Mammary epithelial cell (primary cell): ENCODE measurements at places on chromosomes 4 and X.

DNA sequence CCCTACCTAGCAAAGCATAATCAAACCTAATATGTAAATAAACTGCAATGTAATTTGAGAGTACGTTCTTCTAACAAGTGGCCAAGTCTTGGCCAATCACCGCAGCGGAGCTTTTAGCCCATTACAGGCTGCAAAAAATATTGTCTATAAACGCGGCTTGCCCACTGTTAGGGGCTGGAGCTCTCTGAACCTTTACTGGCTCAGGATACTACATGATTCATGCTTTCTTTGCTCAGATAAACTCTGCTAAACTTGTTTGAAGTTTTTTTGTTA is 990 bp upstream of the HADH start:
- DNase-seq = no peak

DNA sequence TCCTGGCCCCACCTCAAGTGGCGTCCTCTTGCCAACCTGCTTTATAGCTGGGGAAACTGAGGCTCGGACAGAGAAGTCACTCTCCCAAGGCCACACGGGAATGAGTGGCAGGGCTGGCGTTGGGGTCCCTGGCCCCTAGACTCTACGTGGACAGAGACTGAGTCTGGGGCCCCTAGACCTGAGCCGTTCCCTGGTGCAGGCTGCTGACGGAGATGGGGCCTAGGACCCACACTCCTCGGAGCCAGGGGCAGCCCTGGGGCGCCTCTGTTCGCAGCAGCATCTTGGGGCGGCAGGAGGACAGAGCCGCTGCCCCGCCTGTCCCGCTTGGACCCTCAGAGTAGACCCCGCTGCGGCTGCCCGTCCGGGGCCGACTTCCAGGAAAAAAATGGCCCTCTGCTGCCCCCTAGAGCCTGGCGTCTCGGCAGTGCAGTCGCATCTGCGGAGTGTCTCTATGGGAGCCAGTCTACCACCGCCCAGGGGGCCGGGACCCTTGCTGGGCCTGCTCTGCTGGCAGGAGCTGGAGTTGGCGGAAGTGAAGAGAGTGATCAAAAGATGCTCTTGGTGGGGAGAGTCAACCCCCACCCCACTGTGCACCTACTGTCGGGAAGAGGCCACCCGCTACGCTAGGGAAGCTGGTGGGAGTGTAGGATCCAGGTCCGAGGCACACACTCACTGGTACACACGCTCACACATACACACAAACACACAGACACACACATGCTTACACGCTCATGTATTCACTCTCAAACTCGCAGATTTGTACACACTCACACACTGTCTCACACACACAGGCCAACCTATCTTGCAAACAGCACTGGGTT is 220.1 kb downstream of the AFAP1 start:
- DNase-seq = peak; percentile 12

GRCh38 chr4:165668694-165669093 is 204.3 kb upstream of the TLL1 start:
- DNase-seq = peak; percentile 14

DNA sequence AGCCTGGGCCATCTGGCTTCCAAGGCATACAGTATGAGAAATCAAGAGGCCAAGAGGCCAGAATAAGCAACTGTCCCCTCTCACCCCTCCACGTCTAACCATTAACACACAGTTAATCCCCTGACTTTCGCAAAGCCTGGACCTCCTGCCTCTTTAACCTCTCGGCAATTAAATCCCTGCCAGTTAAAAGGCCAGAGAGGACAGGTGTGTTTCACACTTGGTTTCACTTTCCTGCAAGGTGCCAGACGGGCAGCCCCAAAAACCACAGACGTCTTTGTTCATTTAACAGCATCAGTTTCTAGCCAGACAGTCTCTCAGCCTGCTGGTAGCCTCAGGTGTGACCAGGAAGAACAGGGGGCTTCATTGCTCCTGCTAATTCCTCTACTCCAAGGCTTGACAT is 91.1 kb upstream of the KIT start:
- no peak for DNase-seq

DNA sequence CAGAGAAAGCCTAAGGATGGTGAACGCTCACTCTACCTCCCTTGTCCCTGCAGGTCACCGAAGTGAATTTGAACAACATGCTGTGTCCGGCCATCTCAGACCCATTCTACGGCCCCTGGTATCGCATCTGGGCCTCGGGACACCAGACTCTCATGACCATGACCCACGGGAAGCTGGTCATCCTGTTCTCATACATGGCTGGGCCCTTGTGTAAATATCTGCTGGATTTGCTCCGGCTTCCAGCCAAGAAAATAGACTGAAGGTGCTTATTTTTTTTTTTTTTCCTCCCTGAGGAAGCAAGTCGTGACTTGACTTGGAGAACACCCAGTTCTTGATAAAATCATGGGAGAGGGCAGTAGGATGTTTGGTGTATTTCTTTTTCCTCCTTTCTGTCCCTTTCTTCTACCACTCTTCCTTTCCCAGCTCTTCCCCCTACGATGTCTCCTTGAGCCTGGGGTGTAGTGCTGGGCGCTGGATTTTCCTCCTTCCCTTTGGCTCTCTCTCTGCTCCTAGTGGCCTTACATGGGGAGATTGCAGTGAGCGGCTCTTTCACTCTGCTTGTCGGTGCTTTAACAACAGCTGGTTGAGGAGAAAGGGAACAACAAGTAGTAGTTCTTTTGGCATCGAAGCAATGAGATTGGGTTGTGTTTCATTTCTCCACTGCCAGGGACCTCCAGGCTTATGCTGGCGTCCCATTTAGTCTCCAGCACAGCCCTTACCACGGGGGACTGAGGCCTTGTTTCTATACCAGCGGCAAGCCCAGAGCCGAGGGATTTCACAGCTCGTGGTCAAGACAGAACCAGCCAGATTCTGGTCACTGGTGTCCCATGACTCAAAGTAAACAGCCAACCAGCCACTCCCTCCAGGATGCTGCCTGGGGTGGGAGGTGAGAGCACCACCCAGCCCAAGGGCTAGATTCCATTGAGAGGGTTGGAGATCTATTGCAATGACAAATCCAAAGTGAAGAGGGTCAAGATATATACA is 144.4 kb downstream of the AMMECR1 start:
- DNase-seq = peak; percentile 68

DNA sequence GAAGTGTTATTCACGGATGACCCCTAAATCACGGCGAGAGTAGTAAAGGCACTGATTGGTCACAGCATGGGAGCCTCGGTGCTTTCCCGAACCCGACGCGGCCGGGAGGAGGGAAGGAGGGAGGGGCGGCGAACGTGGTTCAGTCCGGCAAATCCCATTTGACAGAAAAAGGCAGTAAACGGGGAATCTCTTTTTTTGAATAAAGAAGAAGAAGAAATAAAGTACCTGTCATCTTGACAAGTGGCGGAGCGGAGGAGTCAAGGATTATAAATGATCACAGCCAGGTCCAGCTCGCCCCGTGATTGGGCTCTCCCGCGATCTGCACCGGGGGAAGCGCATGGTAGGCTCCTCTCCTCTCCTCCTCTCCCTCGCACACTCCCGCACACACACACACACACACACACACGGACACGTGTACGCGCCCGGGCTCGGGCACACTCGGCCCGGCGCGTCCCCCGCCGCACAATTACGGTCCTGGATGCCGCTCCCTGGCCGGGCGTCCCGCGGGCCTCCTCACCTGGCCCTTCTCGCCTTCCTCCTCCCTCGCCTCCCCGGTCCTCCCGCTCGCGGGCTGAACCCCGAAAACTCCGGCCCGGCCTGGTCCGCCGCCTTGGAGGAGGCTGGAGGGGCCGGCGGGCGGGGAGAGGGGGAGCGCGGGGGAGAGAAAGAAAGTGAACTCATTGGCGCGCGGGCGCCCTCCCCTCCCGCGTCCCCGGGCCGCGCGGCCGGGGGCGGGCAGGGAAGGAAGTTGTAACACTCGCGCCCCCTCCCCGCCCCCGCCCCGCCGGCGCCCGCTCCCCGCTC is 99.2 kb upstream of the TENM3 start:
- DNase-seq = peak; percentile 88

DNA sequence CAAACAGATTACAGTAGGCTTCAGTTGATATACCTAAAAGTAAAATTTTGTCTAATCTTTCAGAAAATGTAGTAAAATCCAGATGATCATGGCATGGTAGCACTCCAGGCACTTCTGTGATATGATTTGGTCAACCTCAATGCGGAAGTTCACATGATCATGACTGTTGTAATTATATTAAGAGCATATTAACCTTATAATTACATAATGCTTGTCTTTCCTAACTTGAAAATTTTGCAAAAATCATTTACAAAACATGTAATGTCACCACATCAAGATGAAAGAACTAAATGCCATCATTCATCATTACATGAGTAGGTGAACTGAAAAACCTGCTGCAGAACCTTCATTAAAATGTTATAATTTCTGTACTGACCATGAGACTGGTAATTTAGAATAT is 88.1 kb downstream of the MBNL3 start:
- no peak for DNase-seq

DNA sequence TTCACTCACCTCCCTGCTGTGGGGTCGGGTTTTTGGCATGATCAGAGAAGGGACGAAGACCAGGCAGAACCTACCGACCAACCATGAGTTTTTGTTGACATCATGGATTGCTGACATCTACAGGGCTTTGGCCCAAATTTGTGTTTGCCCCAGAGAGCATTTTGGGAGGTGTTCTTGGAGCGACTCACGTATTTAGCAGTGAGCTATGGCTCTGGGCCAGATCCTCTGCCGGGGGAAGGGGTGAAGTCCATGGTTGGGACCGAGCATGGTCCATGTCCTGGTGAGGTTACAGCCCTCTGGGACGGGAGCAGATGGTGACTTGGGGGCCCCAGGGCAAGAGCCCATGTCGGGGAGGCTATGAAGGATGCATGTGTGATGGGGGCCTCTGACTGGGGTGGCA is 17.4 kb downstream of the SORCS2 start:
- no peak for DNase-seq

DNA sequence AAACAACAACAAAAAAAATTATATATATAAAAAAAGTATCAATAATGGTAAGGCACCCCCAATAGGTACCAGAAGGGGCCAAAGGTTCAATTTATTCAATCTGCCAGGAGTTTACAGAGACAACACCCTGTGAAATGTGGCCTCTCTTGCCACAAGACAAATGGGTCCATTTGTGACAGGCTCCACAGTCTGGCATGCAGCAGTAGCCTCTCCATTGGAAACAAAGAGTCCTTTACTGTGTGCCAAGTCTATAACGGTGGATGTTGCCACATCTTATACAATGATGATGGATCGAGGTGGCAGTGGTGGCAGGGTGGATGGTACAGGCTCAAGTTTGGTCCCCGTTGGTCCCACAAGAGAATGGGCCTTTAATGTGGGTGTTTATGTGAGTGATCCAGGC is 70.1 kb upstream of the SH3RF1 start:
- DNase-seq = no peak

DNA sequence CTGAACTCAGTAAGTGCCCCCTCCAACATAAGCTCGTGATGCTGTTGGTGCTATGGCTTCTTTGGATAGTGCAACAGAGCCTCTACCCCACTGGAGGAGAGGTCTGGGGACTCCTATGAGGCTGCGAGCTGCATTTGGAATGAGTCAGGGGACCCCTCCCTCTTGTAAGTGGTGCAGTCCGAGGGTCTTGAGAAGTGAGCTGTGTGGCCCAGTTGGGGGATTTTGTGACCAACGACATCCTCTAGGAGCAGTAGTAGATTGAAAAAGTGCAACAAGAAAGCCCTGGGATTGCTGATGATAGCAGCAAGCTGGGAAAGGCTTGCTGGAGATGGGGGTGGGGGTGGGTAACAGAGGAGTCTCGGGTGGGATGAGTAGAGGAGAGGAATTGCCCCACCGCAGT is 3.1 kb downstream of the FRMPD3 start:
- no peak for DNase-seq

DNA sequence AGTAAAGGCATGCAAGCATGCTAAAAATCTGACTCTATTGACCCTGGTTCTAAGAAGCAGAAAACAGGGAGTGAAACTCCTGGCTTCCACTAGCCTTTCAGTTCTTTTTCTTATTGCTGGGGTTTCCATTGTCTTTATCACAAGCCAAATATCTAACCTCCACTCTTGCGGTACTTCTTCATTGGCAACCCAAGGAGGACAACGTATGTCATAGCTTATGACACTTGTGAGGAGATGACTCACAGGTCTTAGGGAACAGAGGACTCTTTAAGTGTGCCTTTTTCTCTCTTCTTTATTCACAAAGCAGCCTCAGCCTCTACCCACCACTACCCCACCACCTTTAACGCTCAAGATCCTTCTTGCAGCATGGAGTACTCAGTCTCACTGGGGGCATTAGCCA is 124.2 kb downstream of the GUCY2F start:
- no peak for DNase-seq

DNA sequence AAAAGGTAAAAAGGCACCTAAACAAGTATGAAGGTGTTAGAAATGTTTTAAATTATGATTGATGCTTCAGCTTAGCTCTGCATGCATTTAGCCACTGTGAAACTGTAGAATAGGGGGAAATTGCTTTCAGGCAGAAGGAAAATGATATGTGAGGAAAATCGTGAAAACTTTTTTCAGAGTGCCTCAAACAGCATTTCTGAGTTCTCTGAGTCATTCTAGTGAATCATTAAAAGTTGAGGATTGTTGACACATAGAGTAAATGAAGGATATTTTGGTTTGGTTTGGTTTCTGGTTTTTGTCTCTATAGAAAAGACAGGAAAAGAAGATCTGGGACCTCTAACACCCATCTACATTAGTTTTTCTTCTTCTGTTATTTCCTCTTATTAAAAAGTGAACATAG is 332.5 kb upstream of the TRAM1L1 start:
- peak; percentile 31 for DNase-seq

GRCh38 chr4:153146031-153146430 is 58.2 kb upstream of the TRIM2 start:
- DNase-seq = peak; percentile 53

- no peak for DNase-seq
Observed at GRCh38 chr4:87445964-87446363, 23.6 kb downstream of the NUDT9 start.

GRCh38 chr4:145101091-145101490 is 3.0 kb downstream of the ABCE1 start:
- DNase-seq = no peak

- no peak for DNase-seq
Observed at GRCh38 chr4:69126024-69126423, 29.8 kb downstream of the UGT2B7 start.

DNA sequence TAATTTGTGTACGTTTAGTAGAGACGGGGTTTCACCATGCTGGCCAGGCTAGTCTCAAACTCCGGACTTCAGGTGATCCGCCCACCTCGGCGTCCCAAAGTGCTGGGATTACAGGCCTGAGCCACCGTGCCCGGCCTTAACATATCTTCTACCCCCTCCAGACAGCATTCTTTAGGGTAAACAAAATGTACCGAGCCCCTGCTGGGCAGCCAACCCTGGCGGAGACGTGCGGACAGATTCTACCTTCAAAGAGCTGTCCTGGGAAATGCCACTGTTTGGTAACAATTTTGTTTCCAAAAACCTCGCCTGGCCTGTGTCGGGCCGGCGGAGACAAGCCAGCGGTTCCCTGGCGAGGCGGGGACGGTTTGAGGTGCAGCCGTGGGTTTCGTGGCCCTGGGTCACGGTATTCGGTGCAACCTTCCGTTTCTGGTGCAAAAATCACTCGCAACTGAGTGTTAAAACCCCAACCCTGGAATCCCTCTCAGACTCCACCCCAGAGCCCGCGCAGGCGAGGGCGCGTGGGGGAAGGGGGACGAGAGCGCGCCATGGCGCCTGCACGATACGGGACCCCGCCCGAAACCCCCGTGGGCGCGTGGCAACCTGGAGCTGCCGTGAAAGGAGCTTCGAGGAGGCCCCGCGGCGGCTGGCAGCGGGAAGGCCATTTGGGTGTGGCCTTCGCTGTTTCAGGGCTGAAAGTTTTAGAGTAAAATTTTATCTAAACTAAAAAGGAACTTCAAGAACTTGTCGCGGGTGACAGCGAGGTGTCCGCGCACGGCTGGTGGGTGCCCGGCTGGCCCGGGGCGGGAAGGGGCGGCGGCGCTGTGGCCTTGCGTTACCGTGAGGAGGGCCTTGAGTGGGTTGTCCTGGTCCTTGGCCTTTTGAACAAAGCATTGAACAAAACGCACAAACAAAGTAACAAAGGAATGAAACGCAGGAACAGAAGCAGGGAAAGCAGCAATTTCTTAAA is 17.0 kb downstream of the MRFAP1 start:
- no peak for DNase-seq
